ENCODE measurements at places on chromosomes 13 and 19.

GRCh38 chr19:51124729-51125128, at the start of gene SIGLEC9:
SIGLEC9 (plus strand) TSS chr19:51124906; CDS start chr19:51124975, 69 bp downstream.
- DNase-seq, result no peak

GRCh38 chr13:76971851-76972829, 19.7 kb upstream of the CLN5 start:
- DNase-seq, result no peak

DNA sequence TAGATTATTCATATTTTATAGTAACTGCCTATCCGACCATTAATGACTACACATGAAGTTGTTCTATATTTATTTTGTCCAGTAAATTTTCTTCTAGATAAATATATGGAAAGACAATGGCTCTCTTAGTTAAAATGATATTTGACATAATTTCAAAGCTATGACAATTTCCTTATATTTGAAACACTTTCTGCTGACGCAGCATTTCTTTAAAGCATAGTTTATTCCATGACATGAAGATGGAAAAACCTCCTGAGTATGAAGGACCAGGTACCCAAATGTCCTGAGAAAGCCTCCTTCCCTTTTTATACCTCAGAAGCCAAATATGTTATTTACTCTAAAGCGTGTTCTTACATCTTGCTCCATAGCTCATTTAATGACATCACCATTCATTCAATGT, 831.6 kb downstream of the EFNB2 start:
- DNase-seq, result no peak

- DNase-seq, result no peak
Measured at GRCh38 chr19:28301463-28301862, 911.5 kb downstream of the UQCRFS1 start.

- no peak for DNase-seq
Measured at GRCh38 chr13:53501387-53501786, 472.8 kb downstream of the OLFM4 start.

DNA sequence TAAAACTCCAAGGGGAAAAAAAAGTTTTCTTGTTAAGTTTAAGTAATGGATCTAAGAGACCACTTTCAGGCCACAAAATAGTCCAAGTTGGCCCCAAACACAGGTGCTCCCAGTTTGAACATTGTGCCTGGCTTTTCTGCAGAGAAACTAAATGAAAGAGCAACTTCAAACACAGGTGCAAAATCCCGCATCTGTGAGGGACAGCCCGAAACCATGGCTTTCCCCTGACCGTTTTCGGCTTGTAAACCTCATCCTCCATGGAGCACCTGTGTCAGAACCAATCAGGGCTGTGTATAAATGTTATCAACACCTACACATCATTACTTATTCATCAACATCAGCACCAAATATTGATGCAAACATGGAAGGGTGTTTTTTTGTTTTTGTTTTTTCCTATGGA, 126.8 kb upstream of the OBI1 start:
- no peak for DNase-seq

DNA sequence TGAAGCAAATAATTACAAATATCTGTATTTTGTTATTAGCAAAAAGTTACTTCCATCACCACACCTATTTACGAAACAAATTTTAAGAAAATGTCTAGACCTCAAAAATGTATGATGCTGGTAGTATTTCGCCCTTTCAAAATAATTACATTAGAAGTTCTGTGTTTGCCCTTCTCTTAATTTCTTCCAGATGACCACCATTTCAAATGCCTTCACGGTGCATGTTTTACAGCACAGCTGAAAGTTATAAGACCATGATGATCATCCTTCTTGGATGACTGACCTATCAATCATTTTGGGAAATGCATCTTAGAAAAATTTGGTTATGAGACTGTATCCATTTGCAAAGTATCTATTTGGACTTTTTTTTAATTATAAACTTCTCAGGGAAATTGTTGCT, 390.8 kb downstream of the SLITRK6 start:
- no peak for DNase-seq

GRCh38 chr13:24173795-24174194, 13.3 kb downstream of the SPATA13 start:
- no peak for DNase-seq

DNA sequence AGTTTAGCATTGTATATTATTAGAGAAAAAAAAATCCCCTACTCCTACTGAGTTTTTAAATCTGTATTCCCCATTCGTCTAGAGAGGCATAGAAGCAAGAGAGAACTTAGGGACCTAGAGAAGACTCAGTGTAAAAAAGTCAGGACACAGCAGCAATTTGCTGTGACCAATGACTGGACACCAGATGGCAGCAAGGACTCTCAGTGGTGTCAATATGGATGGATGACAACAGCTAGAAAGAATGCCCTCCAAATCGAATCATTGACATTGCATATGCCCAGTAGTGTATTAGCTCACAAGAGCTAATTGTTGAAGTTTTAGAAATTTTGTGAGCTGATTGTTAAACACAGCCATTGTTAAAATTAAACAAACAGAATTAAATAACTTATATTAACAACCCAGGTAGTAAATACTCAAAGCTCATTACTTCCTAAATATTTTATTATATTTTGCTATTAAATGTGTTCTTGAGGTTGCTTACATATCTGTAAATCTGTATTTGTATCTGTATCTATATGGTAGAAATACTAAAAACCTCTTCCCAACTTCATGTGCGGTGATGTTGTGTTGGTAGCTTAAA, 43.9 kb downstream of the SIAH3 start:
- DNase-seq, result peak; percentile 44

DNA sequence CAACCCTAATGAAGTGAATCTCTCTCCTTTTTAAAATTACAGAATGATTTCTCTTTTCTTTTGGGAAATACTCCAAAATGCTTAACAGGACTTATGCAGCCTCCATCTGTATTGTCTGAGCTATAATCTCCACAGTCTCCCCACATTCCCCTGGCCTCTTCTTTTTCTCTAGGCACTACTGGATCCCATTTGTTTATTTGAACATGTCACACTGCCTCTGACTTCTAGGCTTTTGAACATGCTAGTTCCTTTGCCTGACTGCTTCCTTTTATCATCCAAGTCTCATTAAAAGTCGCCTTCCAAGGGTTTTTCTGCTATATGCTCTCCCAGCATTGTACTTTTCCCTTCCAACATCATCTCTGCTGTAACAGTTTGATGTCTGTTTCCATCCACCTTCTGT, 548.7 kb downstream of the PCDH9 start:
- DNase-seq, result no peak

GRCh38 chr13:85799097-85799582, at the start of gene SLITRK6:
SLITRK6 (minus strand) TSS chr13:85799419; CDS start chr13:85796508, 2,911 bp downstream.
- DNase-seq, result peak; percentile 79

DNA sequence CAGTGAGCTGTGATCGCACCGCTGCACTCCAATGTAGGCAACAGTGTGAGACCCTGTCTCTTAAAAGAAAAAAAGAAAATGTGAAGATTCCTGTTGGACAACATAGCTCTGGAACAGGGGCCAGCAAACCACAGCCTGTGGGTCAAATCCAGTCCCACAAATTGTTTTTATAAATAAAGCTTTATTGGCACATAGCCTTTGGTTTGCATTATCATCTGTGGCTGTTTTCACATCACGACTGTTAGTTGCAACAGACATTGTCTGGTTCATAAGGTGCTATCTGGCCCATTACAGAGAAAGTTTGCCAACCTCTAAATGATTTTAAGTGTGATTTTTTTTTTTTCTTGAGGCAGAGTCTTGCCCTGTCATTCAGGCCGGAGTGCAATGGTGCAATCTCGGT, 49.4 kb upstream of the USE1 start:
- DNase-seq, result no peak

- peak; percentile 29 for DNase-seq
Measured at GRCh38 chr13:102983496-102983895, 82.7 kb downstream of the SLC10A2 start.

DNA sequence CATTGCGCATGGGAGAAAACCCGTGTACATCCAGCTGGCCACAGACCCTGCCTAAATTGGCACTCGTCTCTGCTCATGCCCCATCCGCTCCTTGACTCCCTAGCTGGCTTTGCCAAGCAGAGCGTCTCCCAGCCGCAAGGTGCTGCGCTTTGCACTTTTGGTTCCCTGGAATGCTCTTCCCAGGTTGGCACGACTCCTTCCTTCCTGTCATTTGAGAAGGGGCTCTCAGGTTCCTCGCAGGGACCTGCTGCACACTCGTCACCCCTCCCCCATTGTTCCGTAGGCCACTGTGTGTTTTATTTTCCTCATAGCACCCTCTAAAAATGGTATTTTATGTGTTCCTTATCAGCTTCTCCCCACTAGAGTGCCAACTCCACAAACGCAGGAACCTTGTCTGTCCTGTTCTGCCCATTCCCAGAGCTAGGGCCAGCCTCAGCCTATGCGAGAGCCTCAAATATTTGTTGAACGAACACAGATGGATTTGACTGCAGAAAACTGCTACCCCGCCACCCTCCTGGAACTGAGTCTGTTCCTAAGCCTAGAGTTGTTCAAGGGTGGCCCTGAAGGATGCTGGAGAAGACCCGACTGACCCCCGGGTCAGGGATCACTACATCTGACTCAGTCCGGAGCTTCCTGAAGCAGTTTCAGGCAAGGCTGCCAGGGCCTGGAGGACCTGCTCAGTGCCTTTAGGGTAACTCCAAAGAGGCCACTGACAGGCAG, 8.4 kb upstream of the CEBPA start:
- no peak for DNase-seq

DNA sequence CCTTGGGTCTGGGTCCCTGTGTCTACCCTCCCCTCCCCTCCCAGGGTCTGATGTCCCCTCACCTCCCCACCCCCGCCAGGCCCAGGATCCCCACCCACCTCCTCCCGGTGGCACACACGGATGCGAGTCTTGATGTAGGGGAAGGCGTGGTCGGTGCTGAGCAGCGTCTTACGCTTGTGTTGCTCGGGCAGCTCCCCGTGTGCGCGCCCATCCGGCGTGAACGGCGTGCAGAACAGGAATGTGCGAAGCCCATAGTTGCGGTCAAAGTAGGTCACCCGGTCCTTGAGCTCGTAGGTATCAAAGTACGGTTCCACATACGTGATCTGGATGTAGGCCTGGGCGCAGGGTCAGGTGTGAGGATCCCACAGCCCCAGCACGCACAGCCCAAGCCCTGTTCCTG, 4.4 kb upstream of the KANK2 start:
- DNase-seq, result no peak

GRCh38 chr19:50537306-50537685, 23.6 kb upstream of the ASPDH start:
- DNase-seq, result no peak

DNA sequence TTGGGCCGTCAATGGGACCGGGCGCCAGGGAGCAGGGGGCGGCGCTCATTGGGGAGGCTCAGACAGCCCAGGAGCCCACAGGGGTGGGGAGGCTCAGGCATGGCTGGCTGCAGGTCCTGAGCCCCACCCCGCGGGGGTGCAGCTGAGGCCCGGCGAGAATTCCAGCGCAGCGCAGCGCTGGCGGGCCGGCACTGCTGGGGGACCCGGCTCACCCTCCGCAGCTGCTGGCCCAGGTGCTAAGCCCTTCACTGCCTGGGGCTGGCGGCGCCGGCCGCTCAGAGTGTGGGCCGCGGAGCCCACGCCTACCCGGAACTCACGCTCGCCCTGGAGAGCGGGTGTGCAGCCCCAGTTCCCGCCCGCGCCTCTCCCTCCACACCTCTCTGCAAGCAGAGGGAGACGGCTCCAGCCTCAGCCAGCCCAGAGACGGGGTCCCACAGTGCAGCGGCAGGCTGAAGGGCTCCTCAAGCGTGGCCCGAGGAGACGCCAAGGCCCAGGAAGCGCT, 1227.4 kb downstream of the PCDH17 start:
- DNase-seq, result no peak

GRCh38 chr19:48493718-48494401, 17.8 kb downstream of the LMTK3 start:
- no peak for DNase-seq

DNA sequence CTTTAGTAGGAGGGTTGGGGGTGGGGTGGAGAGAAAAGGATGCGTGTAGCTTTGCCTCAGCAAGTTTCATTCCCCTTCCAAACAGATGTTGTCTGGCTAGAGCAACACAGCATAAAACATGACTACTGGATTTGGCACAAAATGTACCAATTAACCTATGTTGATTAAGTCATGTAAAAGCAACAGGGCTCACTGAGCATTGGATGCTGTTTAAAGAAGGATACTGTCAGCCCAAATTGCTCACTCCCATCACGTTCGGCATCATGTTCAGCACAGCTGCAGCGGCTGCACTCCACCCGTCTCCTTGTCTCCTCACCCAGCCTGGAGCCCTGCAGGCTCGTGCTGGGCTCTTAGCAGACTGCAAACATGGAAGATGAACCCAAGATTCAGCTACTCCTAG, 77.5 kb downstream of the DLEU7 start:
- DNase-seq, result no peak

GRCh38 chr13:60435762-60436374, 38.8 kb downstream of the TDRD3 start:
- DNase-seq, result no peak

GRCh38 chr19:2867025-2867991, at the start of gene ZNF556:
ZNF556 (plus strand) TSS chr19:2867335; CDS start chr19:2867422, 87 bp downstream.
- no peak for DNase-seq

GRCh38 chr19:47247308-47247990, 8.9 kb upstream of the CCDC9 start:
- DNase-seq, result peak; percentile 74

DNA sequence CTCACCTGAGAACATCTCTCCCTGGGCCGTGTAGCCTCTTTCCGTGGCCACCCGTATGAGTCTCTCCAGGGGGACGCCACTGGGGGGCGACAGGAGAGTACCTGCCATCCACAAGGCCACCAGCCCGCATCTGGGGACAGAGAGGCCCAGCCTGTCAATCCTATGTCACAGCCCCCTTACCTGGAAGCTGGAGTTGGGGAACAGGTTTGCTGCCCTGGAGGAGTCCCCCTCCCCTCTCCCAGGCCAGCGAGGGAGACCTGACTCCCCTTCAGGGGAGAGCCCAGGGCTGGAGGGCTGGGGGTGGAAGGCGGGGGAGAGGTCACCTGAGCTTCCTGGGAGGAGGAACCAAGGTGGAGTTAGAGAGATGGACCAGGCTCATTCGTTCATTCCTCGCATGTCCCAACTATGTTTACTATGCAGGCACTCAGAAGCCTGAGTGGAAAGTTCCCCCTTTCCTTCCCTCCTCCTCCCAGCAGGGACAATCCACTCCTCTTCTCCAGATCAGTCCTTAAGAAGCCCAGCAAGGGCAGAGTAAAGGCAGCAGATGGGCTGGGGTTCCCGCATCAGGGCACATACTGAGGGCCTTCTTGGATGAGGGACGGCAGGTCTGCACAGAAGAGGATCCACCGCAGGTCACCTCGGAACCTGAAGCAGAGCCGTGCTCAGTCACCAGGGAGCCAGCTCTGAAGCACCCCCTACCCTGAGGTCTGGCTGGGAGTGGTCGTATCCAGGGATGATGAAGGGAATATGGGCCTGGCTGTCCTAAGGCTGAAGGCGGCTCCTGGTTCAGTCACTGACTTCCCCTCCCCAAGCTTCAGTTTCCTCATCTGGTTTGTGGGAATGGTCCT, 5.5 kb downstream of the ACTMAP start:
- no peak for DNase-seq

GRCh38 chr19:13507053-13507611, 853 bp upstream of the CACNA1A start:
- DNase-seq, result no peak

DNA sequence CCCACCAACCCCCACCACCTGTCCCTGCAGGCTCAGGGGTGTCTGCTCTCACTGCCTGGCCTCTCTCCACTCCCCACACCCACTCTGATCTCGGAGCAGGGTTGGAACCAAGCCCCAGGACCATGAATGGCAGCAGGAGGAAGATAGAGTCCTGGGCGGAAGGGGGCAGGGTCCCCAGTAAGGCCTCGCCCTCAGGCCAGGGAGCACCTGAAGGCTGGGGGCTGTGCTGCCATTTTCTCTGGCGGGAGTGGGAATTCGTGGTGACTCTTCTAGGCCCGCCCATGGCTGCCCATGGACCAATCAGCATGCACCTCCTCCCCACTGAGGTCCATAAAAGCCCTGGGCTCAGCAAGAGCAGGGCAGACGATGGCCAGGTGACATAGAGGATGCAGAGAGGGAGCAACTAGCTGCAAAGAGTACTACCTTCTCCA, 25.0 kb downstream of the KBTBD6 start:
- no peak for DNase-seq

All from brain microvascular endothelial cell (primary cell).